ENCODE measurements at places on chromosomes 7 and 10.

DNA sequence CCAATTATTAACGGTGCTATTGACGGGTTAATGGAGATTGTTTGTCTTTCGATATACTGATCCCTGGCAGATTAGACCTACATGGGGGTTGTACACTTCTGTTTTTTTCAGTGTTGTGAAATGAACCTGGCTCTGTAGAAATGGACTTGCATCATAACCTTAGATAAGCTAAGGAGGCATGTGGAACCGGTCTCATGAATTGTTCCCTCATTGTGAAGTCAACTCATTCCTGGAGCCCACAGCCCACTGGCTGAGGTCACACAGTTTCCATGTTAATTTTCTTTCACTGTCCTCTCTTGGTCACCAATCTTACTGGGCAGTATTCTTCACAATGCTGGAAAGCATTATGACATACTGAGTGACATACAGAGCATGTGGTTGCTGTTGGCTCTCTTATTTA is 202.8 kb downstream of the BMPER start:
- DNase-seq, result no peak

DNA sequence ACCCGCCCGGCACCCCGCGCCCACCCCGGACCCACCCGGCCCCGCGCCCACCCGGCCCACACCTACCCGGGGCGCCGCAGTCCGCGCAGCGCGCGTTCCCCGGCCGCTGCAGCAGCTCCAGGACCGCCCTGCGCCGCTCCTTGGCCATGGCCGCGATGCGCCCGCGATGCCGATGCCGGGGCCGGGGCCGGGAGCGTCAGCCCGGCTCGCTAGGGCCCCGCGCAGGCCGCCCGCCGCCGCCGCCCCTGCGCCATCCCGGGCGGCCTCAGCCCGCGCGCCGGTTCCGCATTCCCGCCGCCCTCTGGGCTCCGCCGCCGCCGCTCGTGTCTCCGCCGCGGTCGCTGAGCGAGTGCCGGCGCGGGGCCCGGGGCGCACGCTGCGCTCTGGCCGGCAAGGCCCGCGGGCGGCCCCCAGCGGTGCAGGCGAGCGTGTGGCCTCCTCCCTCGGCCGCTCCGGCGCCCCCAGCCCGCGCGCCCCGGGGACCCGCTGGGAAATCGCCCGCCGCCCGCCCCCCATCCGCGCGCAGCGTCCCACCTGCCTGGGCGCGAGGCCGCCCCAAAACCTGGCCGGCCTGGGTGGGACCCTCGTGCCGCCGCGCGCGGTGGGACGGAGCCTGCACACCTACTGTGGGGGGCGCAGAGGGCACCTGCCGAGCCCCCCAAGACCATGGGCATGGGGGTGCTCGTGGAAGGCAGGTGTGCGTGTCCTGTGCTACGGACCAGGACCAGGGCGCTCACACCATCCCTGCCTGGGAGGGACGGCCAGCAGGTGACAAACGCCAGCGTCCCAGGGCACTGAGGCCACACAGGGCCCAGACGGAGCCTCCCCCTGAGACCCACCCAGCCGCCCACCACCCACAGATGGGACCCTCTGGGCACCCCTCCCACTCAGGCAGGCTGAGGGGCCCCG is at the start of gene ADAP1:
TSS of gene ADAP1 (minus strand) at position 351 of the 909 bp plus-strand sequence. CDS start at position 148, 203 bp downstream.
- DNase-seq, result no peak

DNA sequence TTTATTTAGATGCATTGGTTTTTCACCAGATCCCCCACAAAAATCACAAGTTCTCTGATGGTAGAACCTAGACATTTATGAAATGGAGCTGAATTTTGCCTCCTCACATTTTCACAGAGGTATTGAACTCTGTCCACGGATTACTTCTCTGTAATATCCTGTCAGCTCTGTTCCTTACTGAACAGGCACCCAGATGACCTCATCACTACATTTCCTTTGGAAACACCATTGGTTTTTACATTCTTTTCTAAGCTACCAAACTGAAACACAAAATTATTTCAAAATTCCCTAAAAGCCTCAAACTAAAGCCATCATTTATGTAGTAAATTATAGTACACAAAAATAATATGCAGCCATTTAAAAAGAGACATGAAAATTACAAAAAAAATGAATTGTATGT is 98.3 kb upstream of the KCNIP2 start:
- no peak for DNase-seq

DNA sequence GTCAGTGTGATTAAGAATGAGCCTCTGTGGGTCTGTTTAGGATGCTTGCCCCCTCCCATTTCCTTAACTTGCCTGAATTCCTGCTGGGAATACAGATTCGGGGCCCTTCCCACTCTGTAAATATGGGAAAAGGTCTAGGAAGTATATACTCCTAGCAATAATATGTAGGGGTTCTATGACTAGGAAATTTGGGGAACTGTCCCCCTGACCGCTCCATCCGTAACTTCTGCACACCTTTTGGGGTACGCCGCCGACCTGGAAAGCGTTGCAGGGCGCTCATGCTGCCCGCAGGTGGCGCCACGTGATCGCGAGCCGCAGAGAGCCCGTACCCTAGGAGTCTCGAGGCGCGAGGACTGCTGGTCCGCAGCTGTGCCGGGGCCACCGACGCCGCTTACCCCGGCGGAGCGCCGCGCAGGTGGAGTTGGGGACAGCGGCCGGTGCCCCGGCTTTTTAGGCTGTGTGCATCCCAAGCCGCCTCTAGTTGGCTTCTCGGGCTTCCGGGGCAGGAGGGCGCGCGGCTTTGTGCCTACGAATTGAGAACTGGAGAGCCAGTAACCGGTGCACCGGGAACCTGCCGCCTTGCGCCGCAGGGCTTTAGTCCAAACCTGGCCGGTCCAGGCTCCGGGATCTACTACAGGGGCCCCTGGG is 656 bp upstream of the CNNM2 start:
- DNase-seq, result peak; percentile 57

- DNase-seq, result no peak
Measured at GRCh38 chr7:18179093-18179492, 151.4 kb upstream of the PRPS1L1 start.

DNA sequence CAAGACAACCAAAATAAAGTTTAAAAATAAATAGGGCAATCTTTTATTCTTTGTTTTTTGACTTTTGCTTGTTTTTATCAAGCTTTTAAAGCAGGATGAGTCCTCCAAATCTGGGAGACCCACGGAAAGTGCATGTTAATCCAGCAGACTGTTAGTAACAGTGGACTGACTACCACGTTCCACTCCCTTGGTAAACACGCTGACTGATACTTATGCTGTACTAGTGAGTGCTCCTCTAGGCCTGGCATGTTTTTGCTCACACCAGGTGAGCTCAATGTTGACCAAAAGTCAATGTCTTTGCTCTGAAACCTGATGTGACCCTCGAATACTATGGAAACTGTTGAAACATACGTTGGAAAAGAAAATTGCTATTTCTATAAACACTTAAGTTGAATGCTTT is 88.4 kb downstream of the KIAA1549 start:
- no peak for DNase-seq

DNA sequence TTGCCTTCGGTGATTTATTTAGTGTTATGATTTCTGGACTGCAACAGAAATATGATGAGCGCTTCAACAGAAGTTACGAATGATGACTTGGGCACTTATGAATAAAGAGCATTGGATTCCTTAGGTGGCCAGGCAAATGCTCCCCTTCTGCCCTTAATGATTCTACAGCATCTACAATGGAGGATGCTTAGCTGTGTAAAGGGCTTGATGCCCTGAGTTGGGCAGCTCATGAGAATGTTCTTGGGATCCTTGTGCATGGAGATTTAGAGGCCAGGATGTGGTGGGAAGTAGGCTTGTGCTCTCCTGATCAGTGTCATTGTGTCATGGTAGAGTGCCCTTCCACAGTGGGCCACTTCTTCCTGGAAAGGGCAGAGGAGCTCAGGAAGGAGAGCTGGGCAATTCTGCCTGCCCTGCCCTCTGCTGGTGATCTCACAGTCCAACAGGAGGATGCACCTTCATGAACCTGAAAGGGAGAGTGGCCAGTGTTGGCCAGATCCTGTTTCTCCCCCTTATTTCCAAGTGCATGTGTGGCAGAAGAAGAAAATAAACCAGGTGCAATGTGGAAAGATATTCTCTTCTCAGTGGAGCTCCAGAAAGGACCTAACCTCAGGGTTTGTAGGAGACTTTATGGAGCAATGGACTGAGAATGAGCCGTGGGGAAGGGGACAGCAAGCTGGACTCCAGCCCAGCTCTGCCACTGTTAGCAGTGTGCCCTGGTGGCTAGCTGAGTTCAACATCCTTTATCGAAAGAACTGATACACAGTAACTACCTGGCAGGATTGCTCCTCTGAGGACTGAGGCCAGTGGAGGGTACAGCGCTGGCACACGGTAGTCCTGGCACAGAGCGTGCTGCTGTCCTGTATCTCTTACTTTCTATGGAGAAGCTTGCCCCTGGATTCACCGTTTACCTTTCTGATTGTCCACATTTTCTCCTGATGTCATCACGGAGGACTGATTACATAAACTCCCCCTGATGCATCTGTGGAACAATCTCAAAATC is 182.9 kb downstream of the BMPER start:
- DNase-seq, result peak; percentile 20

- no peak for DNase-seq
Measured at GRCh38 chr7:66142996-66143395, 28.3 kb downstream of the CRCP start.

- no peak for DNase-seq
Measured at GRCh38 chr7:3977391-3977790, 676.3 kb downstream of the SDK1 start.

GRCh38 chr7:7654964-7655715 is 14.6 kb downstream of the UMAD1 start:
- DNase-seq, result no peak

- no peak for DNase-seq
Measured at GRCh38 chr10:50908366-50908765, 22.9 kb upstream of the A1CF start.

- no peak for DNase-seq
Measured at GRCh38 chr7:92631850-92632487, 41.8 kb upstream of the FAM133B start.

DNA sequence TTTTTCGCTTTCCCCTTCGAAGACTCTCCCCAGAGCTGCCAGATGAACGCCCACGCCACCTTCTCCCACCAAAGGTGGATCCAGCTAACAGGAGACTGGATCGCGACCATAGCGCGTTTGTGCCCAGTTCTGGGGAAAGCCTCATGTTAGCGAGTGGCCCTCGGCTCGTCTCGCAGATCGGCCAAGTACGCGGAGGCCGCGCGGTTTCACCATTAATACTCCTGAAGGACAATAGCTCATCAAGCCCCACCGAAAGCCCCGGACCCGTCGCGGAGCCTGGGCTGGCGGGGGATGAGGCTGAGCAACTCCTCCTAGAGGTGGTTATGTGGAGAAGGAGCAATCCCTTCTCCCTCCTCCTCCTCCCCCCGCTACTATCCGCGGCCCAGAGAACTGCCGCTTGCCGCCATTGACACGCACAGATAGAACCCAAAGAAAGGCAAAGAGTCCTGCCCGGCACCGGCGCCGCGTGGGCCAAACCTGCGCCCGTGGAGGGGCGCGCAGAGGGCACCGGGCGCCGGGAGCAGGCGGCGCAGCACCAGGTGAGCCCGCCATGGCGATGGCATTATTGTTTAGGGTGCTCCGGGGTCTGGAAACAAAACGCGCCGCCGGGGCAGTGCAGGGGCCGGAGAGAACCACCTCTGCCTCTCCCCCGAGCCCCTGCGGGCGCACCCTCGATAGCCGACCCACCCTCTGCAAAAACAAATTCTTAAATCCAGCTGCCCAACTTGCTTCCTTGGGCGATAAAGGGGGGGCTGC is at the start of gene MACROH2A2:
TSS of gene MACROH2A2 (plus strand) at position 385 of the 756 bp plus-strand sequence. CDS start 22,813 bp downstream, outside the sequence.
- DNase-seq, result peak; percentile 61

GRCh38 chr10:91198781-91199180 is 21.7 kb upstream of the PCGF5 start:
- no peak for DNase-seq

- DNase-seq, result no peak
Measured at GRCh38 chr10:14560274-14560673, 214.4 kb downstream of the FAM107B start.

DNA sequence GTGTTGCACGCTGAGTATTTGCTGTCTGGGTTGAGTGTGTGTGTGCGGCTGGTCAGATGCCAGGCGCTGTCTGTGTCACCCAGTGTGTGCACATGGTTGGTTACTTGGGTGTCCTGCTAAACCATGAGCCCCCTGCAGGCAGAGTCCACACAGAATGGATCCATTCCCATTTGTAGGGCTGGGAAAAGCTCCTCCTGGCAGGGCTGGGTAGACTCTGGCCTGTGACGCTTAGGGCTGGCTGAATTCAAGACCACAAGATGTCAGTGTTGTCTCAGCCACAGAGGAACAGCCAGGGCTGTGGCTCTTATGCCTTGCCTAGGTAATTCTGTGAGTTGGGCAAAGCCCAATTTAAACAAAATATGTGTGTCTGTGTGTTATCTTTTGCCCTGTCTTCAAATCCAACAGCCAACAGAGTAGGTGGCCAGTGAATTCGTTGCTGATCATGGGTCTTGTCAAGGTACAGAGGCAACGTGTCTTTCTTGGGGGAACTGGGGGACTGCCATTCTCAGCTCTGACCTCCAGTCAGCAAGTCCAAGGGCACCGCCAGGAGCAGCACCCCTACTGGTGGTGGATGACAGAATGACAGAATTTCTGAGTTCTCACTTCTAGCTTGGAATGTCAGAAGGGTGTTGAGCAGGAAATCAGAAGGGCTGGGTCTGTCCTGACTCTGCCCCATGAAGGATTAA is 285.1 kb downstream of the CCSER2 start:
- peak; percentile 23 for DNase-seq

DNA sequence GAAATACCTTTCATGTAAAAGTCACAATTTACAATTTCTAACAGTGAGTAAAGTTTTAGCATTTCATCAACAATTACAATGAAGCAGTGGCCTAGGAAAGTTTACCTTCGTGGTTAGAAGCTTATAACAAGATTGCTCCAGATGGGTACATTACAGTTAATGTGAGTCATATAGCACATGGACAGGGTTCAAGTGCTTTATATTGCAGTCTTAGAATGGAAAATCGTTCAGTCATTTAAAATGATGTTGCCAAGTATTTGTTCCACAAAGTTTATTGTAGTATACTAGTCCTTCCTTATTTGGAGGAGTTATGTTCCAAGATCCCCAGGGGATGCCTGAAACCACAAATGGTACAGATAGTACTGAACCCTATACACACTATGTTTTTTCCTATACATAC is 174.6 kb upstream of the TARP start:
- no peak for DNase-seq

GRCh38 chr10:95208702-95209391 is 14.8 kb downstream of the ACSM6 start:
- DNase-seq, result no peak

DNA sequence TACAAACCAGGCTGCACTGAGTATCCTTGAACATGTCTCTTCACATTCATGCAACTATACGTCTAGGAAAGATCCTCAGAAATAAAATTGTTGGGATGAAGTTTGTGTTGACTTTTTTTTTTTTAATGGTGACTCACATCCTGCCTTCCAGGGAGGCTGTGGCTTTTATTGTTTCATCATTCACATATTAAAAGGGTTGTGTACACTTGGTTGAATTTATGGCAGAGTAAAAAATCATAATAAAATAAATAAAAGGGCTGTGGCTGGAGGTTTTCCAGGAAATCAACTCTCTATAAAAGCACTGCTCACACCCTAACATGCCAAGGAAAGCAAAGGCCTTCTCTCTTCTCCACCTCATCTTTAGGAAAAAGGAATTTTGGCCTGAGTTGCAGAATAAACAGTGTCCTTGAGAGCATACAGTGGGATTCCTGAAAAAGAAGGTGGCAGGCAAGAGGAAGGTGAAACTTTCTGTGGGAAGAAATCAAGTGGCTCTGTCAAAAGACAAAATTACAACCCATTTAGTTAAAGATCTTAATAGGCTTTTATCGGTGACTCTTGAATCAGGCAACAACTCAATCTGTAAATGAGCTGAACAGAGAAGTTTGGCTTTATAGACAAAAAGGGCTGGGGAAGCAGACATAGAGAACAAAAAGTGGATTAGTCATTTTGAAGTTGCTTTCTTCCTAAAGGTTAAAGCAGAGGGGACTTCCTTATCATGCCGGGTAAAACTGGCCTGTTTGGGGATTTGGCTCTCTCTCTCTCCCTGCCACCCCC is 41.6 kb upstream of the FHIP2A start:
- DNase-seq, result peak; percentile 31
